Pons (tissue), 1 donor: ENCODE measurements at places on chromosomes 4 and X.
A peak's percentile ranks its signal among the peaks of the same experiment; 100 is the strongest.

GRCh38 chr4:20084488-20084887 is 167.2 kb upstream of the SLIT2 start:
- no peak for DNase-seq

DNA sequence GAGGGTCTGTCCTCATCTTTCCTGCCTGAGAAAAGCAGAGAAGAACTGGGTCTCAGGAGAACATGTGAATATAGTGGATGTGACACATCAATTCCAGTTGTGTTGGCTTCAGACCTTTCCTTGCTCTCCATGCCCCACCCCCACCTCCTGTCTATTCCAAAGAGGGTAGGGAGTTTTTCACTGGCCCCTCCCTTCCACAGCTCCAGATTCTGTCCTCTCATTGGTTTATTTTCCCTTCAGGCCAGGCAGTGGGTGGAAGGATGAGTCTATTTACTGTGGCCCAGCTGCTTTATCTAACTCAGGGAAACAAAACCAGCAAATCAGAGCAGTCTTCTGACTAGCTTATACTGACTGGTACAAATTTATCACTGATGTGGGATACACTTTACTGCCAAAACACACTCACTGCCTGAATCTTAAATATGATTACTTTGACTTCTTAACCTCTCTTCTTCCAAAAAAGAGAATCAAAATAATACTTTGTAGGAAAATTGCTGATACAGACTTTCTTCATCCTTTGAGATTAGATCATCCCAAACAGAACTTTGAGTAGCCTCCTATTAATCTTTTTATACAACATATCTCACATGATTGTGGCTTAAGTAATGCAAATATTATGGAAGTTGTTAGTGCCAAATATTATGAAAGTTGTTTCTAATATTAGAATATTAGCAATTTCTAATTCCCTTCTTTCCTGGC is 221.2 kb downstream of the MID1 start:
- no peak for DNase-seq

DNA sequence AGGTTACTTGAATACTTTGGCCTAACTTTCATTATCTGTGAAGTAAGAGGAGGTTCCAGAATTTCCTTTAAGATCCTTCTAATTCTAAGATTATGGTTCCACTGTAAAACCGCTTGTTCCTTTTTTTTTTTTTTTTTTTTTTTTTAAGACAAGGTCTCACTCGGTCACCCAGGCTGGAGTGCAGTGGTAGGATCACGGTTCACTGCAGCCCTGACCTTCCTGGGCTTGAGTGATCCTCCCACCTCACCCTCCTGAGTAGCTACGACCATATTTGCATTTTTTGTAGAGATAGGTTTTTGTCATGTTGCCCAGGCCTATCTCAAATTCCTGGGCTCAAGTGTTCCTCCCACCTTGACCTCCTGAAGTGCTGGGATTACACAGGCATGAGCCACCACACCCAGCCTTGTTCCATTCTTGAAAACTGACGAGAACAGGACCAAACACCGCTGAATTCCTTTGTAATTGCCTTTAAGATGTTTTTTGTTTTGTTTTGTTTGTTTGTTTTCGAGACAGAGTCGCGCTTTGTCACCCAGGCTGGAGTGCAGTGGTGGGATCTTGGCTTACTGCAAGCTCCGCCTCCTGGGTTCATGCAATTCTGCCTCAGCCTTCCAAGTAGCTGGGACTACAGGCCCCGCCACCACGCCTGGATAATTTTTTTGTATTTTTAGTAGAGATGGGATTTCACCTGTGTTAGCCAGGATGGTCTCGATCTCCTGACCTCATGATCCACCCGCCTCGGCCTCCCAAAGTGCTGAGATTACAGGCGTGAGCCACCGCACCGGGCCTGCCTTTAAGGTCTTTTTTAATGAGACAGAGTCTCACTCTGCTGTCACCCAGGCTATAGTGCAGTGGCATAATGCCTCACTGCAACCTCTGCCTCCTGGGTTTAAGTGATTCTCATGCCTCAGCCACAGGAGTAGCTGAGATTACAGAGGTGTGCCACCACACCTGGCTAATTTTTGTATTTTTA is 6.8 kb downstream of the PDS5A start:
- no peak for DNase-seq

DNA sequence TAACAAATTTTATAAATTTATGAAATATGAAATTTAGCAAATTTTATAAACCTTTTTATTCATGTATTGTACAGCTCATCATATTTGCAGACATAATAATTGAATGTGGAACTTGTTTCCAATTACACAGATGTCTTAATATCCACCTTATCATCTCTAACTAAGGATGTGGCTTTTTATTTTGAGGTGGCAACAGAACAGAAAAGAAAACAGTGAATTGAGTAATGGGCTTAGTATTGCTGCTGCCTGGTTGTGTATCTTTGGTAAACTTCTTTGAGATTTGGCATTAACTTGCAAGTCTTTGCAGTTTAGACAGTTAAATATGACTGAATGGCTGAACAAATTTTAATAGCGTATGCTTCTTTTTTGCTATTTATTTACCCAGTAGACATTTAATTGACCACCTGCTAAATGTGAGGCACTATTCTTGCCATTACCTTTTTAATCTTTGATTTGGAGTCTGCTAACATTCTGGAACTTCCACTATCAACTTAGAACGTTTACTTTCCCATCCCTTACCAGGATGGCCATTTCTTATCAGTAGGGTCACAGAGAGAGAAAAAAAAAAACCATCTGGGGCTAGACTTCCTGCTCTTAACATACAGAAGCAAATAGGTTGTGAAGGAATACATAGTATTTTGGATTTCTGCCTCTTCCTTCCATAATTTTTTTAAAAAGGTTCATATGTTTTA is 44.8 kb downstream of the CLCN3 start:
- DNase-seq, result no peak

GRCh38 chrX:1537031-1537715 is at the start of gene P2RY8:
Gene P2RY8, minus strand, starts transcription at chrX:1537185. Its CDS starts 70,627 bp downstream, at chrX:1466558.
- peak; percentile 67 for DNase-seq

DNA sequence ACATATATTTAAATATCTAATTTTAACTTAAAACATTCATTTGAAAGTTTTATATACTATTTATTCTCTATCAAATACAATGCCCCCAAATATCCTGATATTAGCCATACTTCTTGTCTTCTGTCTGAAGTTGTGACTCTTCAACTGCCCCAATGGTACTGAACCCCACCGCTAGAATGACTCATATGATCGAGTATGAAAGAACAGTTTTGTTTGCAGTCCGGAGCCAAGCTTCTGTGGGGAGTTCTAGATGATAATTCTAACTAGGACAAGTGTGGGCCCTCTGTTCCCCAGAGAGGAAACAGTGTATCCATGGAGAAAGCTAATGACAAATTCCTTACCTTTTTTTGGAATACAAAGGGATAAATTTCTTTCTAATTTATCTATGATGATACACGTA is 24.7 kb upstream of the CT47A1 start:
- peak; percentile 44 for DNase-seq

DNA sequence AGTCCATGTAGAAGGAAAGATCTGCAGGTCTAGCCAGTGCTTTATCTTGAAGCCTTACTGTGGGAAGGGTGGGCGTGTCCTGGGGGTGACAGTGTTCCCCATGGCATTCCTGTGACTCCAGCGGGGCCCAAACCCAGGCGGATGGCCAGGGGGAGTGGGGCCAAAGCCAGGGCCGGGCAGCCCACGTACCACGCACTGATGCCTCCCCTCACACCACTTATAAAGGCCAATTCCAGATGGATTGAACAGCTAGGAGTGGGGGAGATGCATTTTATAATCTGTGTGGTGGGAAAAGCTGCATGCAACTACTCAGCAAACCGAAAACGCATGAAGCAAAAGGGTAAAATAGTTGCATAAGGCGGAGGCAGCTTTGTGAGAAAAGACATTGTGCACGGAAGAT is 36.4 kb downstream of the NELFA start:
- no peak for DNase-seq

DNA sequence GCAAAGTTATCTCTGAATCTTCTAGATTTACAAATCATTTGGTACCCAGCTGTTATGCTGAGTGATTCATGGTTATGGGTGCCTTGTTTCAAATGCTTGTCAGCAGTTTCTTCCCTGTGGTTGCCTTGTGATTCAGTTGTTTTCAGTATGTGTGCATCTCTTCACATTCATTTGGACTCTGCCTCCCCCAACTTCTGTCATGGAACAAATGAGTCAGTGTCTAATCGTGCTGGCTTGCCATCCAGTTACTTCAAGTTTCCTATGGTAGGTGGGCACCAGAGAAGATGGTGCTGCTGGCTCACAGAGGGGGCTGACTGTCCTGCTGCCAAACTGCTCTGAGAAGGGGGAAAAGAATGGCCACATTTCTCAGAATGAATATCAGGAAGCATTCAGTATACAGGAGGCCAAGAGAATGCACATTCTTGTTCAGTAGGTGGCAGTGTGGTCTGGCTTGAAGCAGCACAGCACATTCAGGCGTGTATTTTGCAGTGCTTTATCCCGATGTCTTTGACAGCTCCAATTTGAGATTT is 260.9 kb downstream of the GLUD2 start:
- DNase-seq, result peak; percentile 43

DNA sequence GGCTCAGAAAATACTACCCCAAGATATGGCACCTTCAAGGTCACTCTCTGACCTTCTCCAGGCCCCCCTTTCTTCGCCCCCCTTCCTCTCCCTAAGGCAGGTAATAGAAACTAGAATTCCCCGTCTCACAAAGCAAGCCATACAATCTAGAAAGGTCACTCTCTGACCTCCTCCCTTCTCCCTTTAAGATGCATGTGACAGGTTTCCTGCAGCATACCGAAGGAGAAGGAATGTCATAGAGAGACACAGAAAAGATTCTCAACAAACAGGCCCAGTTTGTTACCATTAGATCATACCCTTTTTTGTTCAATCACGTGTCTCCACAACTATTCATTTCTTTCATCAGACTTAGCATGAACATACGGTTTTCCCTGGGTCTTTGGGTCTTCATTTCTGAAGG is 51.2 kb upstream of the RBMXL3 start:
- no peak for DNase-seq

- DNase-seq, result no peak
Observed at GRCh38 chrX:56268888-56269287, 36.7 kb downstream of the KLF8 start.

DNA sequence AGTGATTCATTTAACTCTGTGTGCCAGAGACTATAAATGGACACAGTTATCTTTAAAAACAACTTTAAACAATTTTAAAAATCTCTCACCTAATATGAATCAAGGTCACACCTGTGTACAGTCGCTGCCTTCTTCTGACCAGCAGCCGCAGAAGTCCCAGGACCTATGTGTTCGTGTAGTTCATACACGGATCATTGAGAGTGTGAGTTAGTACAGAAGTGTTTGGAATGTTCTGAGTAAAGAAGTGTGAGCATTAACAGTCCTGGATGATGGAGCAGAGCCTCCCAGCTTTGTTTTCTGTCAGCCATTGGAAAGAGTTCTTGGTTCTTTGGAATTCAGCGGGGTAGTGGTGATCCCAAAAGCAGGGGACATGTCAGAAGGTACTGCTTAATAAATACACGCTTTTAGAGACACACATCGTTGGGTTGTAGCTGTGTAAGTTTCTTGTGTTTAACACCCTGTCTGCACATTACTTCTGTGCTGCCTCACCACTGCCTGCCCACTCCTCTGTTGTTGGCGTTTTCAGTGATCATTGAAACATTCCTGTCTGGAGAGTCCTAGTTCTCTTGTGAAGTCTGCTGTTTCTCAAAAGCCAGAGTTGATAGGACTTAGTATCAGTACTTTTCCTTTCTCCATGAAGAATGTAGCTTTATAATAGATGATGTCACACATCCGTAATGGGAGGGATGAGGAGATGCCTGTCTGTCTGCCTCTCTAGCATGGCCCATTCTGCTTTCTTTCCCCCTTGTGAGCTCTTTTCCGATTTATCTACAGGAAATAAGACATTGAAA is 90.6 kb downstream of the PTTG2 start:
- no peak for DNase-seq
